ENCODE measurements at places on chromosomes 11 and 22.
A peak's percentile ranks its signal among the peaks of the same experiment; 100 is the strongest.

DNA sequence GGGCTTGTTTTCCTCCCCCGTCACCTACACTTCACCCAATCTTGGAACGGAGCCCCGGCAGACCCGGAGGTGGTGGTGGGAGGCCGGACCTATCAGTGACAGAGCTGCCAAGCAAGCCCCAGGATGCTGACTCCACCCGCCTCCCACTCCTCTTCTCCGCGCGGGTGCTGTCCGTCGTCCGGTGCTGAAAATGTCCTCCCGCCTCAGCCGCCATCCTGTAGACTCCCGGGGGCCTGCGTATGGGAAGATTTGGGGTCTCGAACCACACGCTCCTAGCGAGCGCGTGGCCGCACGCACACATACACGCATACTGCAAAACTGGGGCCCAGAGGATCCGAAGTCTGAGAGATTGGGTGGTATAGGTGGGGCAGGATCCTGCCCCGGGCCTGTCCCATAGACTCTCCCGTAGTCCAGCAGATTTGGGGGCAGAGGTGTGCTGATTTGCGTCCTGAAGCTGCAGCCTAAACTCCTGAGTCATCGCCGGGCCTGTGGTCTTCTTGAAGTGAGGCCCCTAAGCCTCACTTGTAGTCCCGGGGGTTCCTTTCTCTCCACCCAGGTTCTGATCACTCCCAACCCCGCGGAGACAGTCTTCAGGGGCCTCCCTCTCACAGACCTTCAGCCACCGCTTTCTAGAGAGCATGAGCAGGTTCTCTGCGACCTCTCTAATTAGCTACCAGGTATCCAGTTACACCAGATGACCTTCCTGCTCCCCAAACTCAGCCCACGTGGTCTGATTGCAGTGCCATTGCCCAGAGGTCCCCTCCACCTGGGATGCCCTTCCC is 796 bp upstream of the YIF1A start:
- peak; percentile 90 for DNase-seq

DNA sequence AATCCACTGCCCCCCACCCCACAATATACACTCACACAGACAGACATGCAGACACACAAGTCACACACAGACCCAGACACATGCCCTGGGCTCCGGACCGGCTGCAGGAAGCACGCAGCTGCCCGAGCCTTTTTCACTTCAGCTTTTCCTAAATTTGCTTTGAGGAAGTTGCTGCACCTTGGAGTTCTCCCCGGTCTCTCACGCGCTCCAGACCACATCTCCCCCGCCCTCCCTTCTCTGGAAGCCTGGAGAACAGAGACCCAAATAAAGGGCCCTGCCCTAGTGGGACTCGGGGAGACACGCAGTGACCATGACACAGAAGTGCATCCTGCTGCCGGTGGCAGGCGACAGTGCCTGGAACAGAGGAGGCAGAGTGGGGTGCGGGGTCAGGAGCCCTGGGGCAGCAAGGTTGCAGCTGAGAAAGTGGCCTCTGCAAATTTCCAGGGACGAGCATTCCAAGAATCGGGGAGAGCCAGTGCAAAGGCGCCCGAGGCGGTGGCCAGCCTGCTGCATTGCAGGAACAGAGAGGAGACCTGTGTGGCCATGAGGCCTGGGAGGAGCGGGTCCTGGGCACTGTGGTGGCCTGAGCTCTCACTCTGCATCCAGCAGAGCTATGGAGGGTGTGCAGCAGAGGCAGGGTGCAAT is 19.1 kb downstream of the RPL3 start:
- DNase-seq, result no peak

DNA sequence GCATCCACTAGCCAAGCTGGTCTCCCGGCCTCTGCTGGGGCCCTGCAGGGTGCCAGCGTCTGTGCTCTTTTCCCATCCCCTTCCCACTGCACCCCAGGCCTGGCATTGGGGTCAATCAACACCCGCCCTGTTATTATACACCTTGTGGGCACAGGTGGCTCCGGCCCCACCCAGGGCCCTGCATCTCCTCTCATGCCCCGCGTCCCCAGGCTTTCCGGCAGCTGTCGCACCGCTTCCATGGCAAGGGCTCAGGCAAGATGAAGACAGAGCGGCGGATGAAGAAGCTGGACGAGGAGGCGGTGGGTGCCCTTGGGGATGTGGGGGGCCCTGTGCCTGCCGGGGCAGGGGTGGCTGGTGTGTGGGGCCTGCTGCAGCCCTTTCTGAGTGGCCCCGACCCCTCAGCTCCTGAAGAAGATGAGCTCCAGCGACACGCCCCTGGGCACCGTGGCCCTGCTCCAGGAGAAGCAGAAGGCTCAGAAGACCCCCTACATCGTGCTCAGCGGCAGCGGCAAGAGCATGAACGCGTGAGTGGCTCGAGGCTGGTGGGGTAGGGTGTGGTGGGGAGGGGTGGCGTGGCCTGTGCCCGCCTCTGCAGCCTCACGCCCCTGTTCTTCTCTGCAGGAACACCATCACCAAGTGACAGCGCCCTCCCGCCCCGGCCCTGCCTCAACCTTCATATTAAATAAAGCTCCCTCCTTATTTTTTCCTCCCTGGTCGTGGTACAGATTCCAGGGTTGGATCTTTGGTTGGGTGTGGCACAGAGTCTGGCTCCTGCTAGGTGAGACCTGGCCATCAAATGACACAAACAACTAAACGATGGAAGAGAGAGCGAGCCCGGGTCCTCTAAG is 17.1 kb downstream of the SART1 start:
- no peak for DNase-seq

- DNase-seq, result no peak
Observed at GRCh38 chr11:105399511-105399910, 210.4 kb upstream of the GRIA4 start.

DNA sequence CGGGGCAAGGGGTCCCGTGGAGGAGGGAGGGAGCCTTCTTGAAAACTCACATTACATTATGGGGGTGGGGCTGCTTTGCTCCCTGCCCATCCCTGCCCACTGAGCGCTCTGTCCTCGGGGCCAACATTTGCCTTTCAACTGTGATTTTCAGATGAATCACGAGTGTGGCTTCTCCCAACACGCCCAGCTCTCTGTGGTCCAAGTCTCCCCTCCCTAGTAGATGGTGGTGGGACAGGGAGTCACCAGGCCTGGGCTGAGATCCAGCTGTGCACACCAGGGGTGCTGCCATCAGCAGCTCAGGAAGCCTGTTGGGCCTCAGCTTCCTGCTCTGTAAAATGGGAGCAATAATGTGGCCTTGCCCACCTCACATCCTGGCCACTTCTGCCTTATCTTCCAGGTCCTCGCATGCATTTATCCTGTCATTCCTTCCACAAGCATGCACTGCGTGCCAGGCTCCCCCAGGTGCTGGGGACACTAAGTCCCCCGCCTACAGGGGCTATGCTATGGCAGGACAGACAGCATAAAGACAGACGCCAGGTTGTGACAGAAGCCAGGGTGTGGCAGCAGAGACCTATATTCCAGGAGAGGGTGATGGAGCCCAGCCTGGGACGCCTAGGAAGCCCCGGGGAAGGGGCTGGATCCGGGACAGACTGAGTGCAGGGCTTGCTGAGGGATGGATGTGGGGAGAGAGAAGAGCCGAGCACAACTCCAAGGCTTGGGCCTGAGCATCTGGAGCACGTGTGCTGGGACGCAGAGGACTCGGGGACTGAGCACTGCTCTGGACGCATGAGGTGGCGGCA is 30.5 kb downstream of the NFAM1 start:
- no peak for DNase-seq

- no peak for DNase-seq
Observed at GRCh38 chr22:17787241-17787640, 13.0 kb upstream of the BID start.

DNA sequence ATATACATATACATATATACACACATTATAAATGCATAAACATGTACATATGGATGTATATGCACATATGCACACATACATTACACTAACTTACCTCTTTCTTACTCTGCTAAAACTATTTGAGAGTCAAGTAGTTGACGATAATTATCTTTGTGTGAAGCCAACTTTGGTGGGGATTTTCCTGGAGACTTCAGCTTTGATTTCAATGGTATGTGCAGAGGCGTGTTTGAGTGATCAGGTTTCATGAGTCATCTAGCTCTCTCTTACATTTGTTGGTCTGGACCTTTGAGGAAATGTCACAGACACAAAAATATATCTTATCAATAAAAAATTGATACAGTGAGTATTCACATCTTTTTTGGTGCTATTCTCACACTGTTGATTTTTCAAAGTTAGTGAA is 769.1 kb upstream of the LUZP2 start:
- DNase-seq, result no peak

DNA sequence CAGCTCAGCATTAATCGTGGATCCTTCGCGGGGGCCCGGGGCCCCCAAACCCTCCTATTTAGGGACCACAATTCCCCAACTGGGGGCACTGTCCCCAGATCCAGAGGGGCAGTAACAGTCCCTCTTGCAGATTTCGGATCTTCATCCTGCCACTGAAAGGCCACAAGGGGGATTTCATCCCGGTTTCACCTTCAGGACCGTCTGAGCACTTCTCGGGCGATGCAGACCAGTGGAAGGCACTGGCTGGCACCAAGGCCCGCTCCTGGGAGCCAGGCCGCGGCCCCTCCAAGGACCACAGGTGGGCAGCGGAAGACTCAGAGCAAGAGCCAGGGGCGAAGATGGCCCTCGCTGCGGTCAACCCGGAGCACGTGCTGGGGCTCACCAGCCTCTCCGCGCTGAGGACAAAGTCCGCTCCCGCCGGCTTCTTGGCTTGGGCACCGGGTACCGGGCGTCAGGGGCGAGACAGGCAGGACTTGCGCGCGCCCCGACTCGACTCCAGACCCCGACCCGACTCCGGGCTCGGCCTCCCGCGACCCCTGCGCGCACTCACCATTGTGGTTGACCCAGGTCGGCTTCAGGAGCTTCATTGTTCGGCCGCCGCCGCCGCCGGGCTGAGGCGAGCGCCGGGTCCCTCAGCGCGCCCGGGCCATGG is 517 bp downstream of the HIRA start:
- DNase-seq, result peak; percentile 49

DNA sequence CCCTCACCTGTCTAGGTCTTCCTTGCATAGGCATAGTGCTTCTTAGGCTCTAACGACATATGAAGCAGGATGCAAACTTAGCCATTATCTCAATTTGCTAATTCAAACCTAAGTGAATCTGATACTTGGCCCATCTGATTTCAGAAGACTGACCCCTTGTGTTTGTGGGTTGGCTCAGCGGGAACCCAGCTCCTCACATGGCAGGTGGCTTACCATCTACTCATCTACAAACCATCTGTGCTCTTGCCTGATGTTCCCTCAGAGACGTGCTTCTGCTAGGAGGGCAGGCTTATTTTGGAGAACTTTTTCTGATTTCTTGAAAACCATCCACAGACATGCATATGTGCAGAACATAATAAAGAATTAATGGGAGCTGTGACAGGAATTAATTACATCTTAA is 15.2 kb downstream of the ELMOD1 start:
- DNase-seq, result no peak

GRCh38 chr22:44180706-44181032 is at the start of gene PARVG:
Gene PARVG (plus strand): TSS chr22:44180925. CDS start chr22:44183330, 2,405 bp downstream.
- peak; percentile 45 for DNase-seq

DNA sequence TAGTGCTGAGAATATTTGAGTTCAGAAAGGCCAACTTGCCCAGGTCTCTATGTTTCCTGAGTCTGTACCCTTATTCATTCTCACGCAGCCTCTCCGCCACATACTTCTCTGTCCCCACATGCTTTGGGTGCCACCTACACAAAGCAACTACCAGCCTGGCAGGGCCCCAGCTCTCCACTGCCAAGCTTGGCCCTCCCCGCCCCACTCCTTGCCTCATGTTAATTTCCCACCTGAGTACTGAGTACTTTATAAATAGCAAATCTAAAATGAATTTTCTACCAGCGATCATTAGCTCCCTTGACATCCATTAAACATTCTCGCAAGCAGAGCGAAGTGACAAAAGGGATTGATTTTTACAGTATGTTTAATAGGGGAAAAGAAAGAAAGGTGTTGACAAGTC is 20.8 kb downstream of the NTM start:
- DNase-seq, result no peak

- DNase-seq, result no peak
Observed at GRCh38 chr22:44117746-44118145, 63.0 kb upstream of the PARVG start.

- no peak for DNase-seq
Observed at GRCh38 chr11:130071211-130071712, 1.6 kb downstream of the APLP2 start.

DNA sequence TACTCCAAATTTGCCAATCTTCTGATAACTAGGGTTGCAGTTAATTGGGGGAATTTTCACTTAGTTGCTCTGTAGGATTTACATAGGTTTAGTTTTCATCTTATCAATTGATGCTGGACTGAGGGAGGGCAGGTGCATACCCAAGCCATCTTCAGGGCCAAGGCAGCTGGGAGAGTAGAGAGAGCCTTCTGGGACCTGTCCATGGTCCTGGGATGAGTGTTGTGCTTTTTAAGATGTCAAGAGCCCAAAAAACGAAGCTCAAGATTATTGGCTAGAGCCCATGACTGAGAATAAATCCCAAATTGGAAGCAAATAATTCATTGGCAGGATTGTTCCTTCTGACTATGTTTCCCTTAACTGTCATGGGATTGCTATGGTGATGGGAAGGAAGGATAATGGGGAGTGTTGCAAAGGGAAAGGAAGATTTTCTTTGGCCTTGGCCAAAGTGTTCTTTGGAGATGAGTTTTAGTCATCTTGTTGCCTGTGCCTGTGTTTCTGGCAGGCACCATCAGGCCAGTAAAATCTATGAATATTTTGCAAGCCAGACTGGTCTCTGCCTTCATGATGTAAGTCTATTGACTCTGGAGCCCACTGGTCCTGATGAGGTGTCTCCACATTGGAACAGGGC is 4.5 kb downstream of the SLC22A6 start:
- no peak for DNase-seq

GRCh38 chr22:50306753-50307749 is at the start of gene PLXNB2:
Gene PLXNB2 (minus strand): TSS chr22:50307646. CDS start chr22:50290584, 17,062 bp downstream.
- DNase-seq, result peak; percentile 55

DNA sequence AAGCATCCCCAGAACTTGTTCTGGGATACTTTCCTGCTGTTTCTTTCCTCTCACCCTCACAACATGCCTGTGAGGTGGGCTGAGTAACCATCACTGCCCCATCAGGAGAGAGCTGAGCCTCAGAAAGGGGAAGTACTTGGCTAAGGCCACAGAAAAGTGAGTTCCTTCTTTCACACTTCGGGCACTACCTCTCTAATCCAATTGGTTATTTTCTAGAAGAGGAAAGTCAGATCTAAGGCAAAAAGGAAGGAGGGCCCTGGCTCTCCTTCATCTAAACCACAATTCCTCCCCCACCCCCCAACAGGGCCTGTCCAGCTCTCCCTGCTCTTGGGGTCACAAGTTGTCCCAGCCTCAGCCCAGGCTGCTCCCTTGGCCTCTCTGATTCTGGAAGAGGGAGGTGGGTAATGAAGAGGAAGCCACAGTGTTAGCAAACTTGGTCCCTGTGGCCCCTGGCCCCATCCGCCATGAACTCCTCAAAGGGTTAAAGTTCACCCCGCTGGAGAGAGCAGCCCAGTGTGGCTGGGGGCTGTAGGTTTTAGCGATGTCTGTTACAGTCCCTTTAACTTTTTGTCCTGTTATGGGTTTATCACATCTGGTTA is 34.0 kb downstream of the SLC22A12 start:
- DNase-seq, result no peak

DNA sequence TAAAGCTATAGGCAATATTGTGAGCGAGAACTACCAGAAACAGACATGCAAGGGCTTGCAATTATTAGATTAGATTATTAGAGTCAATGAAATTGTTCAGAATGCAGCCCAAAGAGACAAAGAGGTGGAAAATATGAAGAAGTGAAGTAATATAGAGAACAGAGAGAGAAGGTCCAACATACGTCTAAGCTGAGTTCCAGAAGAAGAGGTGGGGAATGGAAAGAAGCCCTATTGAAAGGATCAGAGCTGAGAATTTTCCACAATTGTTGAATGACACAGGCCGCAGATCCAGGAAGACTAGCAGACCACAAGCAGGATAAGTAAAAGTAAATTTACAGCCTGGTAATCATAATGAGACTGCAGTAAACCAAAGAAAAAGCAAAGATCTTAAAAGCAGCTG is 93.2 kb downstream of the EXT2 start:
- DNase-seq, result no peak
